Smooth muscle cell of trachea (primary cell): ENCODE measurements at places on chromosomes 6 and 20. TPM values are rescaled to one million over a fixed set of nuclear protein-coding genes. Genes with fewer than 3 reads are reported as not detected.

The ZMYND8 gene
- 10.8 and 15.7 TPM in 2 replicates for total RNA-seq

The ADAM33 gene
- 136 and 154 TPM in 2 replicates for total RNA-seq

The TRAPPC3L gene
- 0.15 and 0.17 TPM in 2 replicates for total RNA-seq

The LPA gene
- not detected in 2 replicates for total RNA-seq

The WFDC2 gene
- not detected in 2 replicates for total RNA-seq

The CPNE5 gene
- total RNA-seq, result 0.15 TPM in 1 of 2 replicates, not detected in the other

The SLC44A4 gene
- total RNA-seq, result 0.17 TPM in 1 of 2 replicates, not detected in the other

The SPTLC3 gene
- 5.8 and 9.6 TPM in 2 replicates for total RNA-seq

The KIAA1755 gene
- total RNA-seq, result 4.1 and 4.3 TPM in 2 replicates

The BMP6 gene
- total RNA-seq, result 0.87 and 1.3 TPM in 2 replicates

The PAX1 gene
- not detected in 2 replicates for total RNA-seq

The IP6K3 gene
- total RNA-seq, result 0.50 TPM in 1 of 2 replicates, not detected in the other

The SLC4A11 gene
- 0.44 and 1.8 TPM in 2 replicates for total RNA-seq

The CD109 gene
- 34.1 and 98.2 TPM in 2 replicates for total RNA-seq

The ZBTB46 gene
- 9.9 and 17.5 TPM in 2 replicates for total RNA-seq

The IL17A gene
- total RNA-seq, result not detected in 2 replicates

The KCNB1 gene
- total RNA-seq, result 0.33 TPM in 1 of 2 replicates, not detected in the other

The TMC2 gene
- total RNA-seq, result not detected in 2 replicates

The RSPO3 gene
- total RNA-seq, result 2.0 and 2.3 TPM in 2 replicates

The TEAD3 gene
- total RNA-seq, result 12.9 and 13.5 TPM in 2 replicates

The PI16 gene
- total RNA-seq, result 0.50 TPM in 1 of 2 replicates, not detected in the other

The ARHGAP40 gene
- not detected in 2 replicates for total RNA-seq

The PM20D2 gene
- total RNA-seq, result 3.3 and 3.8 TPM in 2 replicates

The PKIB gene
- total RNA-seq, result 2.6 and 11.1 TPM in 2 replicates

The GPX5 gene
- total RNA-seq, result not detected in 2 replicates

The DYNLRB1 gene
- total RNA-seq, result 49.0 and 53.1 TPM in 2 replicates

The FKBP1C gene
- 0.17 and 0.87 TPM in 2 replicates for total RNA-seq

The PROKR2 gene
- total RNA-seq, result not detected in 2 replicates

The TSPO2 gene
- not detected in 2 replicates for total RNA-seq

The MCHR2 gene
- total RNA-seq, result not detected in 2 replicates

The GDAP1L1 gene
- not detected in 2 replicates for total RNA-seq

The HLA-DQB1 gene
- not detected in 2 replicates for total RNA-seq

The BPIFB2 gene
- total RNA-seq, result not detected in 2 replicates

The MAPK13 gene
- 11.3 and 13.9 TPM in 2 replicates for total RNA-seq
